ENCODE measurements at places on chromosomes 6 and 20.

GRCh38 chr6:35368038-35368887 is 25.9 kb downstream of the PPARD start:
- DNase-seq: no peak

- DNase-seq: no peak
Measured at GRCh38 chr6:25547797-25548196, 104.2 kb upstream of the SCGN start.

GRCh38 chr6:135328136-135328535 is 147.0 kb downstream of the MYB start:
- no peak for DNase-seq

DNA sequence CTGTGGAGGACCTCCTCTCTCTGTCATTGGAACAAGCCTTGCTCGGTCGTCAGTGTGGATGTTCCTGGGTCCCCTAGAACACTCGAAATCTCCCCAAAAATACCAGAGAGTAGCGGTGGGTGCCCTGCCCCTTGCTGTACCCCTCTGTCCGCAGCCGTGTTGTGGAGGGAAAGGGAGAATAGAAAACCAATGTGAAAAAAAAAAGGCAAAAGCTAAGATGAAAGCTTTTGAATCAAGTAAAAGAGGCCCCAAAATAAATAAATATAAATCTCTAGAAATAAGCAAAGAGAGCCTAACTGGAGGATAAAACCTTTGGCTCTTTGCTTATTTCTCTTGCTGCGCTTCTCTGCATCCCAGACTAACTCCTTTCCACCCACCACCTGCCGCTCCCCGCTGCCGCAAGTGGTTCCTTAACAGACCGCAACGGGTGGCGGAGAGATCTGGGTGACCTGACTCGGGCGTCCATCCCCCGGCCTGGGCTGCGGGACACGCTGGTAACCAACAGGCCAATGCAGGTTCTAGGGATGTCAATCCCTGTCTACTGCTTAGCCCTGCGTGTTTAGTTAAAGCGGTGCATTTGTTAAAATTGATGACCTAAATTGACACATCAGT is 110.0 kb downstream of the GPX5 start:
- no peak for DNase-seq

DNA sequence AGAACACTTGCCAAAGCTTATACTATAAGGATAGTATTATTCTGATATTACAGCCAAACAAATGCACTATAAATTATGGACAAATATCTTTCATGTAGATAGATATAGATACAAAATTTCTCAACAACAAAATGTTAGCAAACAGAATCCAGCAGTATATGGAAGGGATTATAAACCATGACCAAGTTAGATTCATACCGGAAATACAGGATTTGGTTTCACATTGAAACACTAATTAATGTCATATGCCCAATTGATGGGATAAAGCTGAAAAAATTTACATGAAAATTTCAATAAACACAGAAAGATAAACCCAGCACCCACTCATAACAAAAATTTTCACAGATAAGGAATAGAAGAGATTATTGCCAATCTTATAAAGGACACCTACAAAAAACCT is 770.3 kb upstream of the SLC35B3 start:
- DNase-seq: no peak

GRCh38 chr6:54096811-54097210 is 14.4 kb upstream of the MLIP start:
- no peak for DNase-seq

All from Right ventricle myocardium inferior (tissue), 1 donor.